CD8-positive, alpha-beta memory T cell (primary cell): ENCODE measurements at places on chromosomes 12 and 14. TPM values are rescaled to one million over a fixed set of nuclear protein-coding genes. Genes with fewer than 3 reads are reported as not detected.

Gene LPAR5
- 11.4 TPM for total RNA-seq

Gene CMA1
- total RNA-seq, result not detected

Gene PRR4
- total RNA-seq, result 0.70 TPM

DNA sequence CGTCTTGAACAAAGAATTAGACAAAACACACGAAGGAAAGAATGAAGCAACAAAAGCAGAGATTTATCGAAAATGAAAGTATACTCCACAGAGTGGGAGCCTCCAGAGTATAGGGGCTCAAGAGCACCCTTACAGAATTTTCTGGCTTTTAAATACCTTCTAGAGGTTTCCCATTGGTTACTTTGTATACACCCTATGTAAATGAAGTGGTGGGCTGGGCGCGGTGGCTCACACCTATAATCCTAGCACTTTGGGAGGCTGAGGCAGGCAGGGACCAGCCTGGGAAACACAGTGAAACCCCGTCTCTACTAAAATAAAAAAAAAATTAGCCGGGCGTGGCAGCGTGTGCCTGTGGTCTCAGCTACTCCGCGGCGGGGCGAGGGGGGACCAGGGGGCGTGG lies 13.1 kb upstream of the DNM1L start:
- DNase-seq, result no peak

DNA sequence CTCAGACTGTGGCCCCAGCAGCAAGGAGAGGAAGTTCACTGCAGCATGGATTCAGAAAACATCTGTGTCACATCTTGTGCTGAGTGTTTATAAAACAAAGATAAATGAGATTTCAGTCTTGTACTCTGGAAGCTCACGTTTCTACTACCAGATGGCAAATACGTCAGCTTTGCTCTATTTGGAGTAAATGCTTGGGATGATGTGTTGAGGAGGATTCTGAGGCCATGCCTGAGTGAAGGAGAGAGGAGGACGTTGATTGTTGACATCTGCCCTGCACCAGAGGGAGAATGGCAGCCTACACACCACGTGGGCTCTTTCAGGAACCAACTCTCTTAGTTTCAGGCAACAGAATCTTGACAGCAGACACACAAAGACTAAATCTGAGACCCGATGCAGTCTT lies 188.9 kb downstream of the TMEM132C start:
- DNase-seq, result no peak
